AG04449 (cell line): ENCODE measurements at places on chromosomes 4 and X.

DNA sequence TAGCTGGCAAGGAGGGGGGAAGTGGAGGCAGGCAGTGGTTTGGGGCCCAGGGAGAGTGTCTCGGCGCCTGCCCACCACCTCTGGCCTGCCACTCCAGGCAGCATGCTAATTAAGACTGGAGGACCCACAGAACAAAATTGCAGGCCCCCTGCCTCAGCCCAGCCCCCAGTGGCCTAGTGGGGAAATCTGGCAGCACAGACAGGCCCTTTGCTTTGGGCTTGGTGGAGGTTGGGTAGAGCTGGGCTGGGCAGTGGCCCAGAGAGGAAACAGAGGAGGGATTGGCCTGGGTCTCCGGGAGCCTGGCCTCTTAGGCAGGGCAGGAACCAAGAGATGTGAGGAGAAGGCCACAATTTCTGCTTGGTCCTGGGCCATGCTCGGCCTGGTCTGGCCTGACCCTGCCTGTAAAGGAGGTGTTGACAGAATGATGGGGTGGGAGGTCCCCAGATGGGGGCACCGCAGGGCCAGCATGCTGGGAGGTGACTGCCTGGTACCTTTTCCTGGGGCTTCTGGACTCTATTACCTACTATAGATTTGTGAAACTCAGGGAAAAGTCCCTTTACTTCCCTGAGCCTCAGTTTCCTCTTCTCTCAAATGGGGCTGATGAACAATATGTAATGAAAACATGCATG, 92.4 kb upstream of the PJA1 start:
- no peak for DNase-seq

- DNase-seq: no peak
Observed at GRCh38 chr4:89397441-89397840, 89.8 kb upstream of the GPRIN3 start.

DNA sequence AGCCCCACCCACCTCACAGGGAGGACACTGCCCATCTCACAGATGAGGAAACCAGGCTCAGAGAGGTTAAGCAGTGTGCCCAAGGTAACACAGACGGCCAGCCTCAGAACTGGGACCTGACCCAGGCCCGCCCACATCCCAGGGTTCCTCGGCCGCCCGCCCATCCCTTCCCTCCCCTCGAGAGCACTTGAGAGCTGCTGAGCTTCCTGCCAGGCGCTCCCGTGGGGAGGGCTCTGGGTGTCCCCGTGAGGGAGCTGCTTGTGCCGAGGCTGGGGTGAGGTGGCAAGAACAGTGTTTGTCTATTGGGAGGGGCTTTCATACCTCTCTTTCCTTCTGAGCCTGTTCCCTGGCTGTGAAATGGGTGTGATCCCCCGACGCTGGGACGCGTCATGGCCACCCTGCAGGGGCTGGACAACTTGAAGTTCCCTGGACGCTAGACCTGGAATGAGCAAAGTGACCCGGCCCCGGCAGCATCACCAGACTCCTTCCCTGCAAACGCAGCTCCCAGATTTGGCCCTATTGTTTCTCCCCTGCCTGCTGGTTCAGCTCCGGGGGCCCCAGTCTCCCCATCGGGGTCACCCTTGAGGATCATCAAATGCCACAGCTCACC, 204.9 kb downstream of the AFAP1 start:
- DNase-seq: no peak

DNA sequence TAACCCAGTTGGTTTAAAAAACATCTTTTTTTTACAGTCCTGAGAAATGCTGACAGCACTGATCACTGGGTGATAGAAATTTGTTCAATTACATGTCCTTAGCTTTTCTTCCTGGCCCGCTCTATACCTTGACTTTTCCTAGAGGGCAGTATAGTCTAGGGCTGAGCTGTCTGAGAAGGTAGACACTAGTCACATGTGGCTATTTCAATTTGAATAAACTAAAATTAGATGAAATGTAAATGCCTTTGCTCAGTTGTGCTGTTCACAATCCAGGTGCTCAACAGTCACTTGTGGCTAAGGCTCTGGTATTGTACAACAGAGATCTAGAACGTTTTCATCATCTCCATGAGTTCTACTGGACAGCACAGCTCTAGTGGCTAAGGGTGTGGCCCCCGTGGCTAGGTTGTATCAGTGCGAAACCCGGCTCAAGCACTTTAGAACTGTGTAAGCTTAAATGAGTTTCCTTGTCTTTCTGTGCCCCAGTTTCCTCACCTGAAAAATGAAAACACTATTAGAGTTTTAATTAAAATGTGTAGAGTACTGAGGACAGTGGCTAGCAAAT, 111.6 kb upstream of the WDR17 start:
- no peak for DNase-seq

DNA sequence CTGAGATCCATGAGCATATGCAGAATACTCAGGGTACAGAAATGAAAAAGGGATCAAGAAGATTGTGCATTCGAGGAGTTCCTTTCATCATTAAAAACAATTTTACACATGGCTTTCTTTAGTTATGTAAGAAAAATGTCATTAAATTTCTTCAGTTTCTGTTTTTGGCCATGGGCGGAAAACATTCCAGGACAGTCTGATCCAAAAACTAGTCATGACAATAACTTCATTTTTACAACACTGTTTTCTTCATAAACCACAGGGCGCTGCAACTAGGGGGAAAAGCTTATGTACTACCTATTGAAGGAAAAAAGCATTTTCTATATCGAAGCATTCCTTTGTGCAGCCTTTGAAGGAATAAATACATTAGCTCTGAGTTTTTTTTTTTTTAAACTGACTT, 28.2 kb downstream of the IL13RA1 start:
- no peak for DNase-seq

- DNase-seq: peak; percentile 57
Observed at GRCh38 chr4:57148831-57149505, 38.8 kb upstream of the IGFBP7 start.

GRCh38 chrX:41449131-41449530, 2.0 kb downstream of the NYX start:
- DNase-seq: no peak

GRCh38 chrX:1661048-1661921, 46.4 kb downstream of the ASMT start:
- DNase-seq: no peak

DNA sequence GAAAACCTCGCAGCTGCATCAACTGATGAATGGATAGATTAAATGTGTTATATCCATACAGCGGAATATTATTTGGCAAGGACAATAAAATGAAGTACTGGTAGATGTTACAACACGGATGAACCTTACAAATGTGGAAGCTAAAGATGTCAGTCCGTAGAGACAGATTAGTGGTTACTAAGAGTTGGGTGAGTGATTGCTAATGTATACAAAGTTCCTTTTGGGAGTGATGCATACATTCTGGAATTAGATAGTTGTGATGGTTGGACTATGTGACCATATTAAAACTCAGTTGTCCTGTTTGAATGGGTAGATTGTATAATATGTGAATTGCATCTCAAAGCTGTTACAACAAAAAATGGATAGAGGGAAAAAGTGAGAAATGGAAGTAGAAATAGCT, 2.8 kb downstream of the FIP1L1 start:
- no peak for DNase-seq

- no peak for DNase-seq
Observed at GRCh38 chr4:80646061-80646460, 310.5 kb downstream of the CFAP299 start.

- peak; percentile 36 for DNase-seq
Observed at GRCh38 chrX:57595381-57595811, 3.6 kb downstream of the ZXDB start.

GRCh38 chrX:16885628-16886027, 15.5 kb upstream of the RBBP7 start:
- DNase-seq: no peak

- no peak for DNase-seq
Observed at GRCh38 chrX:21996872-21997455, 35.2 kb upstream of the PHEX start.

DNA sequence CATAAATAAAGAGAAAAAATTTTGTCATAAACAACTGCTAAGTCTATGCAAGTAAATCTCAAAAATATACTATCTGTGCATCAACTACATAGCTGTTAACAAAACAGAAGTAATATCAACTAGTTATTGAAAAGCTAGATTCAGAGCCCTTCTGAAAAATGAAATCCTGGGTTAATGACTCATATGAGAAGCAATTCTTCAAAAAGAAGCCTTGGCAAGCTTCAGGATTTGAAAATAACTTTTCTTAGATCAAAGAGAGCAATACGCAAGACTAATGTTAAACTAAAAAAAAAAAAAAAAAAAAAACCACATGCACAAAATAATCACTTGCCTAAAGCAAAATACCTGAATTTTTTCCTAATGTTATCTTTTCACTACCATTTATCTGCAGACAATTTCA, 566.1 kb upstream of the BOD1L1 start:
- DNase-seq: no peak

GRCh38 chr4:100649417-100649816, 131.6 kb upstream of the EMCN start:
- DNase-seq: no peak

- DNase-seq: no peak
Observed at GRCh38 chr4:97142410-97142809, 1000.9 kb downstream of the STPG2 start.

- DNase-seq: peak; percentile 2
Observed at GRCh38 chr4:166091912-166092510, 219.0 kb downstream of the TLL1 start.

- DNase-seq: no peak
Observed at GRCh38 chr4:121200795-121201472, 36.8 kb upstream of the TNIP3 start.

GRCh38 chr4:6932918-6933317, 23.3 kb downstream of the TBC1D14 start:
- DNase-seq: no peak

DNA sequence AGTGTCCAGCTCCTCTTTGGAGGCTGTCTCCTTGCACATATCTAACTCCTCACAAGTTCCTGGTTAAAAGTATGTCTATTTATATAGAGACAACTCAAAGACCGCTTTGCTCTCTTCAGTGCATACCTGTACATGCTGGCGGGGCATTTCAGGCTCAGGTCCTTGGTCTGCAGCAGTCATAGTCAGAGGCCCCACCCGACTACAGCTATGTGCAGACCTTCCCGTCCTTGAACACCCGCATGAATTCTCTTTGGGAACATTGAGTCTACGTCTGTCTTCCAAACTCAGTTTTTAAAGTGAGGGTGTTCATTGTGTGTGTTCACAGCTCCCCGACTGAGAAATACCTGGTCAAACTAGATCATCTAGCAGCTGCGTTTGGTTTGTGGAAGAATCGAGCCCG, 4.2 kb downstream of the BCOR start:
- DNase-seq: no peak

- peak; percentile 21 for DNase-seq
Observed at GRCh38 chrX:39957816-39958566, 139.8 kb downstream of the BCOR start.

- no peak for DNase-seq
Observed at GRCh38 chr4:79297479-79297878, 28.4 kb downstream of the NAA11 start.

DNA sequence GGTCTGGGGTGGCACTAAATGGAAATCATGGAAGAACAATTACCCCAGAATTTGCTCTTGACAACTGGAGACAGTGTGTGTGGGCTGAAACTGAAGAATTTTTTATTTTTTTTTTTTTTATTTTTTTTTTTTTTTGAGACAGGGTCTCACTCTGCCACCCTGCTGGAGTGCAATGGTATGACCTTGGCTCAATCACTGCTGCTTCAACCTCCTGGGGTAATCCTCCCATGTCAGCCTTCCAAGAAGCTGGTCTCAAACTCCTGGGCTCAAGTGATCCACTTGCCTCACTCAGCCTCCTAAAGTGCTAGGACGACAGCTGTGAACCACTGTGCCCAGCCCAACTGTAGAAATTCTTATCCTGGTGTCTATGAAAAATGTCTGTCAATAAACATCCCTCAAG, 127.9 kb upstream of the MAP3K15 start:
- no peak for DNase-seq

DNA sequence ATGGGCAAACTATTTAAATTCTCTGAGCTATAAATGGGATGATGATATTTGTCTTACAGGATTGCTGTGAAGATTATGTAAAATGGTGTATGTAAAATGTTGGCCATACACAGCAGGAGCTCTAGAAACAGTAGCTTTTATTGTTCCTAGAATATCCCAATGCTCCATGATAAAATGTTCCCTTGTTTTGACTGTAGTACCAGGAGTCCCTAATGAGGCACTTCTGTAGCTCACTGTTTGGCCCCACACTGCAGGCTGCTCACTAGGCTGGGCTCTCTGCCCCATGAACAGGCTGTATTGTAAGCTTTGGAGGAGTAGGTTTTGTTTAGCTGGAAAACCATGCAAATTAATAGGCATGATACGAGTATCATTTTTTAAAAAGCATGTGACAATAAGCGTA, 3.3 kb upstream of the FGA start:
- no peak for DNase-seq

DNA sequence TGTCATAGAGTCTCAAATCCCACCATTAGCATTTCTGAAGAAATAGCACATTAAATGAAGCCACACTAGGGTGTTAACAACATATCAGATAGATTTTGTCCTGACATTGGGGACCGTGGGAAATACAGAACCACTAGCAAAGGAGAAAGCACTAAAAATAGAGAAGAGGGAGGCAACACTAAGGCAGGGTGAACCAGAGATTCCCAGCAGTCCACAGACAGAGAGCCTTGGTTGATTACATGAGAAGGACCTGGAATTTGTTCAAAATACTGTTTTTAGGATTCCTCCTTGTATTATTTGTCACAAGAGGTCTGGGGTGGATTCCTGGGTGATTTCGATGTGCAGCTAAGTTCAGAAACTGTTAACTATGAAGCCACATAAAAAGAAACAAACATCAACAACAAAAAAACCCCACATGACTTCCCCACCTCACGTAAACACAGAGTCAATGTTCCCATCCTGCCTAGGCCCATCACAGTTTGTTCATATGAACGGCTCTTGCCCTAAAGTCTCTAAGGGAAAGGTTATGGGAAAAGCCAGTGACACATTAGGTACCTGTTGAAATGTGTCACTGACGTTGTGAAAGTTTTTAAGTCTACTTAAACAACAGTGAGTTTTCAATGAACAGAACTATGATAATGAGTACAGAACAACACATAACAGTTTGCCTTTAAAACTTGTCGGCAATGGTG, 23.6 kb upstream of the GRSF1 start:
- DNase-seq: no peak

- DNase-seq: peak; percentile 46
Observed at GRCh38 chr4:182975806-182976205, 58.6 kb upstream of the DCTD start.

- no peak for DNase-seq
Observed at GRCh38 chrX:109926743-109927662, 75.9 kb upstream of the TMEM164 start.

DNA sequence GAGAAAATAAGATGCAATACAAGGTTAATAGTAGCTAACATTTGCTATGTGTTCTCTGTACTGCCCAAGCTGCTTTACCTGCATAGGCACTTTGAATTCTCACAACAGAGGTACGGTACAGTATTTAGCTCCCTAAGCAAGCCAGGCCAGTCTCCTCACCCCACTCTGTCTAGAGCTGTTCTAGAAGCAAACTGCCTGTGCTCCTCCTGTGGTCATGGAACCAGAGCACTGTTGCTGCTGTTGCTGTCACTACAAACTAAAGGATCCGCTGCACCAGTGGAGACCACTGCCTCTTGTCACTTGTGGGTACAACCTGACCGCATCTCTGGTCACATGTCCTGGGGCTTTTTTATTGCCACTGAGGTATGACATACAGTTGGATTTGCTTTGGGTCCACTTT, 19.6 kb downstream of the ZNF330 start:
- no peak for DNase-seq

- DNase-seq: no peak
Observed at GRCh38 chrX:124203311-124203710, 129.1 kb upstream of the TEX13D start.

- DNase-seq: no peak
Observed at GRCh38 chr4:158857951-158858350, 89.1 kb downstream of the FNIP2 start.
